AG04450 (cell line): ENCODE measurements at places on chromosomes 5 and 9. TPM values are rescaled to one million over a fixed set of nuclear protein-coding genes. Genes with fewer than 3 reads are reported as not detected.

GRCh38 chr9:34171753-34172535 lies 6.9 kb upstream of the UBAP1 start:
- no peak for DNase-seq

GMCL2 gene
- not detected in 2 replicates for polyA plus RNA-seq

DNA sequence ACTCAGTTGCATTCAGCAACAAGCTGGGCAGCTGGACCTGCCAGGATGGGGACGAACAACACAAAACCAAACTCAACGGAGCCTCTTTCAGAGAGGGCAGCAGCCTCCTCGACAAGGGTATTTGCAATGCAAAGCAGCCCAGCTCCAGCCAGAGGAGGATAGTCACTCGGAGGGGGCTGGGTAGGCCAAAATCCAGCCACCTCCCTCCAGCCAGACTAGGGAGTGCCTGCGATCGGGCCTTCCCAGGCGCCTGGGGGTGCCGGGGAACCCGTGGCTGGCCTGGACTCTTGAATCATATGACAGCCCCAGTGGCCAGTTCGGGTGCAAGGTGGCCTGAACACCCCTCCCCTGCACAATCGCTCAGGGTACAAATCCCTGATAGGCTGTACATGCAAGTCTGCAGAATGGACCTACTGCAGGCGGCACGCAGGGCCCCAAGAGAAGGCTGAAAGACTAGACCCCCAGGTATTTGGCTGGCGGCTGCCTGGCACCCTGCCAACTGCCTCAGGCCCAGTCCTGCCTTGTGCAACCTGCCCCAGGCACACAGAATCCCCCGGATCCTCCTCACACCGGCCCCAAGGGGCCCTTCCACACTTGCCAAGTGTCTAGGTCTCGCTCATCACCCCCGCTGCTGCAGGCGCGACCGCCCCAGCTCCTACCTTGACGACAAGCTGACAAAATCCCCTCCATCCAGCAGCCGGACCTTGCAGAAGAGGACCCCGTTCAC lies 1.3 kb downstream of the EEIG1 start:
- no peak for DNase-seq

- no peak for DNase-seq
Observed at GRCh38 chr5:65895891-65896290, 30.5 kb upstream of the ERBIN start.

DNA sequence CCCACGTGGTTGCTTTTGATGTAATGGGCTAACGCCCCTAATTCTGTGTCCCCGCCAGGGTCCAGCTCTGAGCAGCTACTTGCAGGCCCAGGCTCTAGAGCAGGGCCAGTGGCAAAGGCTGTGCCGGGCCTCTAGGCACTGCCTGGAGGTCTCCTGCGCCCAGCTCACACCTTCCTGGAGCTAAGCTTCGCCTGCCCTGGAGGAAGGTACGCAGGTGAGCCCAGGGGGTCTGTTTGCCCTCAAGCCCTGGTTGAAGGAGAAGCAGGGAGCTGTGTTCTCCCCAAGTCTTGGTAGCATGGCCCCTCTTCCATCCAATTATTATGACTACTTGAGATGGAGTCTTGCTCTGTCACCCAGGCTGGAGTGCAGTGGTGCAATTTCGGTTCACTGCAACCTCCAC lies 5.2 kb upstream of the LMX1B start:
- no peak for DNase-seq

NR5A1 gene
- polyA plus RNA-seq, result not detected in 2 replicates

- DNase-seq, result no peak
Observed at GRCh38 chr5:173743641-173744343, 127.3 kb upstream of the BOD1 start.

THG1L gene
- 18.6 and 21.0 TPM in 2 replicates for polyA plus RNA-seq

XPA gene
- polyA plus RNA-seq, result 3.5 and 4.7 TPM in 2 replicates

DNA sequence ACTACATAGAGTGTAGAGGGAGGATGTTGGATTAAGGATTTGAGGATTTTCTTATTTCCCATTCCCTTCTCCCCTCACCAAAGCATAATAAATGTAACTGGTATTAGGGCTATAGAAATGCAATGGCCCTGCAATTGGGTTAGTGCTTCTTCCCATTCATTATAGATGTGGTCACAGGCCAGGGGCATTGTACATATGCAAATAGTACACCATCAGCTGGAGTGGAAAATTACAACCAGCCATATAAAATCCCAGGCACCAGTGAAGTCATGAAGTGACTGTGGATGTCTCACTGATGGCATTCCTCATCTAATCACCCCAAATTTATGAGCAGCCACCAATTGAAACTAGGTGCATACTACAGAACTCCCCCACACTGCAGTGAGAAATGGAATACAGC lies 105.9 kb downstream of the PLK2 start:
- no peak for DNase-seq

DNA sequence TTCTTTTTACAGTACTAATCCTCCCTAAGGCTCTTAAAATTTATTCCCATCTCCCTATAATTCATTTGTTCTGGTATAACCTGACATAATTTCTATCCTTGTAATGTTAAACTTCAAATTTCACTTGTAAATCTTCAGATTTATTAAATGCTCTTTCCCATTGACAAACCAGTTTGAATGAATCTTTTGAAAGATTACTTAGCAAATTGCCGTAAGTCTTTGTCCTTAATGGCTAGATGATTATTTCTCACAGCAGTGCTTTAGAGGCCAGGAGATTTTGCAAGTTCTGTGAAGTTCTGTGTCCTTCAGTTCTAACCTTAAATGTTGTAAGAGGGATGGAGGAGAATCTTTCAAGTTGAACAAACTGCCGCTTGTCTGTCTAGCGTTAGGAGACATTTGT lies 4.2 kb downstream of the SLC44A1 start:
- DNase-seq, result no peak

GRCh38 chr9:6956879-6957278 lies 199.1 kb downstream of the KDM4C start:
- no peak for DNase-seq

DNA sequence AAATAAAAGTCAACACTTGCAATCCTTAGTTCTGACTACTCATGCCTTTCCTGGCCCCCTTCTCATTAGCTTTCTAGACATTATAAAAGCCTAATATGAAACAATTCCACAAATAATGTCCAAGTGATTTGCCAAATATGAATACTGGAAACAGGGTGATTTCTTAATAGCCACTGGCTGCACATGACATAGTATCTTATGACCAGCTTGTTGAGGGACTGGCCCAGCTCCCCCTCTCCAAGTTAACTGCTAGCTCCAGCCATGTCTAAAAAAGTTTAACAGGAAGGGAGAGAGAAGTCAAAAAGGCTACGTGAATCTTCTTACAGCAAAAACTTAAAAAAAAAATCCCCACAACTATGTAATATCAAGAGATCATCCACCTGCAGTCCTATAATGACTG lies 1.5 kb downstream of the CERT1 start:
- DNase-seq, result peak; percentile 1

GRCh38 chr9:34387239-34387638 lies 10.5 kb upstream of the MYORG start:
- no peak for DNase-seq

PTGDS gene
- polyA plus RNA-seq, result 7.8 and 9.6 TPM in 2 replicates

DNA sequence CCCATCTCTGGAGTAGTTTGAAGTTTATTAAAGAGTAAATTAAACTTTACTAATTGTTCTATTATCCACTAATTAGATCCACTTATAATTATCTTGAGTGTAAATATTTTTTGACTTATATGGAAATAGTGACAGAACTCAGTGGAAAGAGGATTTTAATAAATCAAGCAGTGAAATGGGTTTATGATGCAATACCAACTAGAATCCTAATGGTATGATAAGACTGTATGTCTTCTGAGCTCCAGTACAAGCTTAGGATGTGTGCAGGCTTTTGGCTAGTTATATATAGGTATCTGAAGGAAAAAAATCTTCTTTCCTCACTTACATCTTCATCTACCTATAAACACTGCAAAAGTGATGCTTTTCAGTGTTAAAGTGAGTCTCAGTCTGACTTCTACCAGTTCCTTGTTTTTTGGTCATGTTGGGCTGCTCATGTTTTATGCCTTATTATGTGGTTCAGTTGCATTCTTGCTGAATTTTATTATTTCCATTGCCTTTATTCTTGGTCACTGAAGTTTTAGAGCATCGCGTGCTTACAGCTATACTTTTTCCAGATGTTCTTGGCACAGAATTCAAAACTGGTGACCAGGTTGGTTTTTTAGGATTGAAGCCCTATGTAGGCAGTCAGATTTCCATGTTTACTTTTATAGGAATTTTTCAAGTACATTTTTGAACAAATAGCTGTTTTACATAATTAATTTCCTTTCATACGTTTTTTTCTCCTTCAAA lies 30.5 kb downstream of the XRCC4 start:
- DNase-seq, result no peak

HNRNPAB gene
- polyA plus RNA-seq, result 90.9 and 102 TPM in 2 replicates

ATOX1 gene
- polyA plus RNA-seq, result 138 and 164 TPM in 2 replicates
